ENCODE measurements at places on chromosomes 6 and 20. TPM values are rescaled to one million over a fixed set of nuclear protein-coding genes. Genes with fewer than 3 reads are reported as not detected.

- peak; percentile 82 for DNase-seq
- no peaks in the 10 kb centered on the region for H3K36me3 ChIP-seq
- peak overlapping the region; percentile 90 for H3K4me3 ChIP-seq
These were observed 353 bp downstream of the TRAM2 start for GRCh38 chr6:52576392-52577021.

DNA sequence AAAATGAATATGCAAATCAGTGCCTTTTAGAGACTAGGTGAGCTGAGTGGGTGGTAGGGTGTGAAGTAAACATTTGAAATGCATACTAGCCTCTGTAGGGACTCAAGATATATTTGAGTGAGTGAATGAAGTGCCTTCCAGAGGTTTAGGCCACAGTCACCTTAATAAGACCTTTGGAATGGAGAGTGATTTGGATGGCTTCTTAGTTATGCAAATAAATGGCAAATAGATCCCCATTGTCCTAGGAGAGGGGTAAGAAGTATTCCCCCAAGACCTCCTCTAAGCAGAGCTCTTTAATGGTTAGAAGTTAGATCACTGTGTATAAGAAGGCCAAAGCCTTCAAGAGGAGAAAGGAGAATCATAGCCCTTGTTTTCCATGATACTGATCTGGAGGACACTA lies 47.8 kb upstream of the IMPG1 start:
- H3K4me3 ChIP-seq: no peak overlapping the region
- H3K4me1 ChIP-seq: no peaks in the 10 kb centered on the region
- no peaks in the 10 kb centered on the region for H3K27me3 ChIP-seq
- H3K27ac ChIP-seq: no peak overlapping the region

LST1 gene
- total RNA-seq: 9.0 TPM

PHACTR3 gene
- 7.0 TPM for total RNA-seq

PRPH2 gene
- 5.3 TPM for total RNA-seq

DNA sequence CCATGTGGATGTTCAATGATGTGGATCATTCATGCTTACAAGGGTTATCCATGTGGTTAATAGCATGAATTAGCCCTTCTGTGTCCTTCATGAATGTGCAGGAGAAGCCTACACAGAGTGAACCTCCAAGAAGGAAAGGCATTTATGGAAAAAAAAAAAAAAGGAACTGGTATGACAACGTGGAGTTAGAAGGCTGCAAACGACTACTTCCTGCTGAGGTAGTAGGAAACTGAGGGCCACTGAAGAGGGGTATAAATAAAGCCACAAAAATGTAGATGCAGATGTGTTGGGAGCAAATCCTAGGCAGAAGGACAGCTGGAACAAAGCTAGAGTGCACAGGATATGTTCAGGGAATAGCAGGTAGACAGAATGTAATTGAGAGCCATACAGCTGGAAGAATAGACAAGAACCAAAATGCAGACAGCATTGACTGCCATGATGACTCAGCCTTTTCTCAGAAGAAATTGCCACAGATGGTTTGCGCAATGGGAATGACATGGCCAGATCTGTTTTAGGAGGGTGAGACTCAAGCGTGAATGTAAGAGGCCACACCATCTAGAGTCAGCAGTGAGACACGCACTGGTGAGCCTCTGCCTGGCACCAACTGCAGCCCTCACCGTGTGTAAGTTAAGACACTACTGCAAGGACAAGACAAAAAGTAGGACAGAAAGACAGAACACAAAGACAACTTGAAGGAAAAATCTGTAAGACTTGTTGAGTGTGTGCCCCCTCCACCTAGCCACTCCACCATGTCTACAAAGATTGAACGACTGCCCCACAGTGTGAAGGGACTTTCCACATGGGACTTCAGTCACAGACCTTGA lies 79.8 kb downstream of the KIF13A start:
- H3K27ac ChIP-seq: peak overlapping the region; percentile 25
- no peaks in the 10 kb centered on the region for H3K36me3 ChIP-seq
- H3K4me3 ChIP-seq: no peak overlapping the region
- no peaks in the 10 kb centered on the region for H3K4me1 ChIP-seq
- H3K27me3 ChIP-seq: no peaks in the 10 kb centered on the region

TGM2 gene
- total RNA-seq: 10.1 TPM

- DNase-seq: no peak
- H3K4me1 ChIP-seq: peaks cover 11% of the 10 kb centered on the region
- H3K27me3 ChIP-seq: no peaks in the 10 kb centered on the region
- H3K36me3 ChIP-seq: no peaks in the 10 kb centered on the region
These were observed 36.4 kb downstream of the ELOVL5 start for GRCh38 chr6:53312355-53312754.

GRCh38 chr20:20608041-20608440 lies 104.4 kb downstream of the RALGAPA2 start:
- H3K27ac ChIP-seq: no peak overlapping the region
- H3K4me1 ChIP-seq: no peaks in the 10 kb centered on the region
- DNase-seq: no peak
- peaks cover 3% of the 10 kb centered on the region for H3K36me3 ChIP-seq
- no peak overlapping the region for H3K4me3 ChIP-seq

ACSS1 gene
- 10.5 TPM for total RNA-seq

- H3K27ac ChIP-seq: no peak overlapping the region
- peaks cover 2% of the 10 kb centered on the region for H3K4me1 ChIP-seq
- DNase-seq: no peak
- H3K27me3 ChIP-seq: peaks cover 97% of the 10 kb centered on the region
- H3K4me3 ChIP-seq: no peak overlapping the region
These were observed 7.1 kb upstream of the NKX2-2 start for GRCh38 chr20:21520702-21521595.

GRCh38 chr20:37439223-37439933 lies 81.7 kb upstream of the NNAT start:
- H3K4me3 ChIP-seq: no peak overlapping the region
- peaks cover 2% of the 10 kb centered on the region for H3K27me3 ChIP-seq
- H3K27ac ChIP-seq: no peak overlapping the region
- no peak for DNase-seq
- no peaks in the 10 kb centered on the region for H3K36me3 ChIP-seq
- H3K4me1 ChIP-seq: peaks cover 3% of the 10 kb centered on the region

DNA sequence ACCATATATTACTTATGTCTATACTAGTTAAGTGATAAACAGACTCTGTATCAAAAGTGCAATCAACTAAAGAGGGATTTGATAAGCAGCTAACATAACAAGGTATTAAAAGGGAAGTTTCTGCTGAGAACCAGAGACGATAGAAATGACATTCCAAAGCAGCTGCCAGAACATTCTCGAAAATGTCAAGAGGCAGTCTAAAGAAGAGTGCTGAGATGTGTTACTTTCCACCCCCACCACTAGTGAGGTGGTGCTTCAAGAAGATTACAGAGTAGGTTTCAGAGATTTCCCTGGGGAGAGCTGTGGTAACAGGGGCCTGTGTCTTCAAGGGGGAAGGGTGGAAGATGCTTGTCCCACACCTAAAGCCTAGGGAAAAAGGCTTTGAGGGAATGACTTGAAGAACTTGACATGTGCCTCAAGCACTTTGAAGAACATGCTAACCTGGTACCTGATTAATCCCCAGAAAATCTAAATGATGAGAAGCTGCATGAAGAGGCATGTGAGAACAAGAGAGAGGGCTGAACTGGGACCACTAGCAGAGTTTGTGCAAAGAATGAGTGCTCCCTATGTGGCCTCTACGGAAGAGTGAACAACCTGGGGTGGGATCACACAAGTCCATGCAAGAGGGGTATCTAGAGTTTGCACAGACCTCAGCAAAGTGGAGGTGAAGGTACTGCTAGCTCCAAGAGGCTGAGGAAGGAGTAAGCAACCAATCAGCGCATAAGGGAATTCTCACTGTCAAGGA lies 5.0 kb downstream of the FAM184A start:
- peaks cover 3% of the 10 kb centered on the region for H3K4me1 ChIP-seq
- no peak overlapping the region for H3K4me3 ChIP-seq
- no peak overlapping the region for H3K27ac ChIP-seq
- no peaks in the 10 kb centered on the region for H3K36me3 ChIP-seq
- H3K27me3 ChIP-seq: peaks cover 6% of the 10 kb centered on the region
- DNase-seq: no peak

GRCh38 chr6:151219192-151219591 lies 20.6 kb upstream of the AKAP12 start:
- H3K36me3 ChIP-seq: no peaks in the 10 kb centered on the region
- no peaks in the 10 kb centered on the region for H3K27me3 ChIP-seq
- H3K4me3 ChIP-seq: no peak overlapping the region
- H3K27ac ChIP-seq: no peak overlapping the region
- H3K4me1 ChIP-seq: peaks cover 4% of the 10 kb centered on the region

RAB32 gene
- 21.4 TPM for total RNA-seq

- no peak overlapping the region for H3K4me3 ChIP-seq
- H3K4me1 ChIP-seq: peaks cover 19% of the 10 kb centered on the region
- peaks cover 20% of the 10 kb centered on the region for H3K36me3 ChIP-seq
These were observed 2.1 kb downstream of the FAM210B start for GRCh38 chr20:56360908-56361205.

C6orf52 gene
- total RNA-seq: 2.7 TPM

All from muscle of leg (tissue), 16 donors.